Mucosa of descending colon (tissue), 3 donors: ENCODE measurements at places on chromosomes 3 and 15. TPM values are rescaled to one million over a fixed set of nuclear protein-coding genes. Genes with fewer than 3 reads are reported as not detected.

GRCh38 chr3:197197334-197197733, 101.1 kb downstream of the DLG1 start:
- DNase-seq: no peak

DNA sequence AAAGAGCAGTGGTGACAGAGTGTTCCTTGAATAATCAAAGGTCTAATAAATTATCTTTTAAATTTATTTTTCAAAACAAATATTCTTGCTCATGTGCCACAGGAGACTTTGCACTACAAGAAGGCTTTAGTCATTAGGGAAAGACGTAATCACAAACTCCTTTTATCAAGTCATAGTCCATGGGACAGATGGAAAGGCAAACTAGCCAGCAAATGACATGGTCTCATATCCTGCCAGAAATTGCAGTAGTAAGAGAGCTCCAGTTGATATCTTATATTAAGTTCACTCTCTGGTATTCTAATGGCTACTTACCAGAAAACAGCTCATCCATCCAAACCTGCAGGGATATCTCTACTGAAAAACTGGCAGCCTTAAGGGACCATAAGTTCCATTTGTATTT, 225.0 kb upstream of the TP63 start:
- no peak for DNase-seq

DNA sequence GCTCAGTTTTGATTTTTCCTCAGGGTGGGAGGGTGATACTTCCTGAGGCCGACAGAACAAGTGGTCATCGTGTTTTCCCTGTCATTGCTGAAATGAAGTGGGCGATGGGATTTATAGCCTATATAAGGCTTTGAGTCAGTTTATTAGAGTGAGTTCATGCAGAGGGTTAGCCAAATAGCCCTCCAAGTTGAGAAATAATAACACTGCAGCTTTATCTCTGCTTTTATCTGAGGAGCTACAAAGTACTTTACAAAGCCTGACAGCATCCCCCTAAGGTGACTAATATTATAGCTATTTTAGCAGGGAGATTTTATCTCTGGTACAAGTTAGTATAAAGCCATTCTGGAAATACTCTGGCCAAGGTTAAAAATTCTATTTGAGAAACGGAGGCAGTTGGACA, 389.6 kb downstream of the MFSD1 start:
- no peak for DNase-seq

The CCDC191 gene
- 3.9 TPM for total RNA-seq

DNA sequence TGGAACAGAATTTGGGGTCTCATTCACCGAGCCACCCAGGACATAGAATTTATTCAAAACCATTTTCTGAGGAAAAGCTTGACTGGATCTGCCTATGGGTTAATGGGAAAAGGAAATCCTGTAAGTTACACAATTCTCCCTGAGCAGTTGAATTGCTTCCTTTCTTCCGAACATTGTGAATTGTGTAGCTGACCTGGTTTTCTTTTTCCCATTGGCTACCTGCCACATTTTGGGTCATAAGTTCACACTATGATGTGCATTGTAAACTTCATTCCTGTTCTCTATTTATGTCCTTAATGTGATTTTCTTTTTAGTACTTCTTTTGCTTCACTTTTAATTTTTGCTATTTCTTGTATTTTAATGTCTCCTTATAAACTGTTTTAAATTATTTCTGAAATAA, 386.0 kb upstream of the LRRC3B start:
- no peak for DNase-seq

- DNase-seq: no peak
Measured at GRCh38 chr3:114213627-114214541, 23.5 kb downstream of the ZNF80 start.

DNA sequence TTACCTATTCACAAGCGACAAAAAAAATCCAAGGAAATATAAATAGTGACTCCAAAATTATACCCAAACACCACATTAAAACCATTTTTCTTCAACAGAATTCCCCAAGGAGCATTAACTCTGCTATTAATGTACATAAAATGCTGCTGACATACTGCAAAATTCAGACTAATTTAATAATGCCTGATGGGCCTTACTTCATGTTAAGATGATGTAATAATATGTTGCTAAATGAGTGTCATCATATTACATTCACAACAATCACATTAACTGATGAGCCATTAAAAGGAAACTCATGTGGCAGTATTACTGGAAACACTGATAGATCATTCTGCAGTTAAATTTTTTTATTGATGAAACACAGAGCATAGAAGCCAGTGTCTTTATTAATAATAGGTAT, 204.9 kb upstream of the CGNL1 start:
- no peak for DNase-seq

The LIPC gene
- total RNA-seq: 3.4 TPM

The IL5RA gene
- total RNA-seq: 0.24 TPM

DNA sequence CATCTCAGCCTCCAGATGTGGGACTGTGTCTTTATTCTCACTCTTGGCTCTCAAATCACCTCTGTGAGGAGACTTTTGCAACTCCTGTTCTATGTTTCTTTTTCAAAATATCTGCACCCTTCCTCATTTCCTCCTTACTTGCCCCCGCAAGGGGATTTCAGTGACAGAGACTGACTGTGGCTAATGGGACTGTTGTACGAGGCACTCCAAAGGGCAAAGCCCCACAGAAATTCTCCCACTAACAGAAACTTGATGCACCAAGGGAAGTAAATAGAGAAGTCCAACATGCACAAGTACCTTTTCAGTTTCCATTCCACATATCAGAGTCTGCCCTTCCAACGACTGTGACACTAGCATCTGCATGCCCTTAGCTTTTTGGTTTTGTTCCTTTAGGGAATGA, 69.7 kb downstream of the LRRK1 start:
- no peak for DNase-seq
